ENCODE measurements at places on chromosomes 2 and 18.

- DNase-seq: no peak
Observed at GRCh38 chr2:128162266-128162665, 71.3 kb downstream of the UGGT1 start.

GRCh38 chr2:82098617-82099016 lies 1794.1 kb upstream of the LRRTM1 start:
- DNase-seq: no peak

DNA sequence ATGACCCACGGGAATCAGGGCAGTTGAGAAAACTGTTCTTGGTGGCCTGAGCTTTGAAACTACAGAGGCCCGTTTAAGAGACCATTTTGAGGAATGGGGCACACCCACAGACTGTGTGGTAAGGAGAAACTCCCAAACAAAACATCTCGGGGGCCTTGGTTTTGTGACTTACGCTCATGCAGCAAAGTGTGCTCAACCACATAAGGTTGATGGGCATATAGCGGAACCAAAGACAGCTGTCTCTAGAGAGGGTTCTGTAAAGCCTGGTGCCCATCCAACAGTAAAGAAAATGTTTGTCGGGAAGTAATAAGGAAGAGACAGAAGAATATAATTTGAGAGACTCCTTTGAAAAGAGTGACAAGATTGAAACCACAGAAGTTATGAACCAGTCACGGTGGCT lies 5.4 kb downstream of the MRO start:
- no peak for DNase-seq

- DNase-seq: no peak
Observed at GRCh38 chr2:228866044-228866443, 405.0 kb downstream of the PID1 start.

- DNase-seq: peak; percentile 46
Observed at GRCh38 chr18:69981948-69982347, 34.3 kb upstream of the CD226 start.
